ENCODE measurements at places on chromosomes 13 and 19. TPM values are rescaled to one million over a fixed set of nuclear protein-coding genes. Genes with fewer than 3 reads are reported as not detected.

The PCSK4 gene
- 5.8 TPM for polyA plus RNA-seq

The NALCN gene
- polyA plus RNA-seq: 4.5 TPM

DNA sequence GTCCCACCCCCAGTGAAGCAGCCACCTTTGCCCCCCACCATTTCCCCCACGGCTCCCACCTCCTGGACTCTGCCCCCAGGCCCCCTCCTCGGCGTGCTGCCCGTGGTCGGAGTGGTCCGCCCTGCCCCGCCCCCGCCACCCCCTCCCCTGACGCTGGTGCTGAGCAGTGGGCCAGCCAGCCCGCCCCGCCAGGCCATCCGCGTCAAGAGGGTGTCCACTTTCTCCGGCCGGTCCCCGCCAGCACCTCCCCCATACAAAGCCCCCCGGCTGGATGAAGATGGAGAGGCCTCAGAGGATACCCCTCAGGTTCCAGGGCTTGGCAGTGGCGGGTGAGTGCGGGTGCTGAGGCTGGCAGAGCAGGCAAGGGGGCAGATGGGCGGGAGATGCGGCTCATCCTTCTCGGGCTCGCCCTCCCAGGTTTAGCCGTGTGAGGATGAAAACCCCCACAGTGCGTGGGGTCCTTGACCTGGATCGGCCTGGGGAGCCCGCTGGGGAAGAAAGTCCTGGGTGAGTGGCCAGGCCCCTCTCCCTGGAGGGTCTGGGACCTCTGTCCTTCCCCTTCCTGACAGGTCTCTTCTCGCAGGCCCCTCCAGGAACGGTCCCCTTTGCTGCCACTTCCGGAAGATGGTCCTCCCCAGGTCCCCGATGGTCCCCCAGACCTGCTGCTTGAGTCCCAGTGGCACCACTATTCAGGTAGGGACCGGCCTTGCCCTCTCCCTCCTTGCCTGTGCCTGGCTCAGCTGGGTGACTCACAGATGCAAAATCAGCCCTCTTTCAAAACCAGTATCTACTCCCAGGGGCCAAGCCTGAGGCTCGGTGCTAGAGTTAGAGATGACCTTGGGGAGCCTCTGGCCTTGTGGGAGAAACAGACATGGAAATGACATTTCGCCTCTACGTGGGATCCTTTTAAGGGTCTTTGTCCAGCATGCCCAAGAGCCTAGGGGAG lies 8.8 kb downstream of the IGFLR1 start:
- H3K4me1 ChIP-seq: no peaks in the 10 kb centered on the region
- no peak for DNase-seq
- no peaks in the 10 kb centered on the region for H3K27me3 ChIP-seq
- no peak overlapping the region for H3K4me3 ChIP-seq
- peaks cover 80% of the 10 kb centered on the region for H3K36me3 ChIP-seq

DNA sequence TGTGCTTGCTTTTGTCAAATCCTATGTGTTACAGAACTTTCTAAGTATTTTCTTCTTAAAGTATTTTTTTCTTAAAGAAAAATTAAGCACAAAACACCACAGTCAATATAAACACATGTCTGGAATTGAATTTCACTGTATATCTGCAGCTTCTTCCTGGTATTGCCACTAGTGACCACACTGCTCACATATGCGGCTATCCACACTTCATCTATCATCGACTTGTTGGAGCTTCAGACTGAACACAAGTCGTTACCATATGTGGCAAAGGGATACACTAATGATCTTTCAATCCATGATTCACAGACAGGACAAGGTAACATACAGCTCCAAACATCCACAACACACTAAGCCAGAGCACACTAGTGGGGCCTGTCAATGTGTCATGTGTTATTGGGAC lies 498.4 kb upstream of the ARGLU1 start:
- H3K4me3 ChIP-seq: no peak overlapping the region
- DNase-seq: no peak
- peaks cover 13% of the 10 kb centered on the region for H3K4me1 ChIP-seq
- no peaks in the 10 kb centered on the region for H3K27me3 ChIP-seq
- no peaks in the 10 kb centered on the region for H3K36me3 ChIP-seq
- H3K27ac ChIP-seq: no peak overlapping the region

DNA sequence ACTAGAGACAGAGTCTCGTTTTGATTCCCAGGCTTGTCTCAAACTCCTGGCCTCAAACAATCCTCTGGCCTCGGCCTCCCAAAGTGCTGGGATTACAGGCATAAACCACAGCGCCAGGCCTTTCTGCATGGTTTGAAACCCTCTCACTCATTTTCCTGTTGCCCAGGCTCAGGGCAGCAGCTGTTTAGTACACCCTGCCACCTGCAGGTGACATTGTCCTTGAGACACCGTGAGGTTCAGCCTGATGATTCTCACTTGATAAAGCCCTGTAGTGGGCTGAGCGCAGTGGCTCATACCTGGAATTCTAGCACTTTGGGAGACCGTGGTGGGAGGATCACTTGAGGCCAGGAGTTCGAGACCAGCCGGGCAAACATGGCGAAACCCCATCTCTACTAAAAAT lies 12.5 kb downstream of the IL12RB1 start:
- no peak overlapping the region for H3K27ac ChIP-seq
- H3K4me1 ChIP-seq: no peaks in the 10 kb centered on the region
- peak; percentile 11 for DNase-seq
- H3K27me3 ChIP-seq: no peaks in the 10 kb centered on the region
- no peak overlapping the region for H3K4me3 ChIP-seq

- no peaks in the 10 kb centered on the region for H3K4me1 ChIP-seq
- H3K4me3 ChIP-seq: no peak overlapping the region
- no peak for DNase-seq
- no peak overlapping the region for H3K27ac ChIP-seq
- no peaks in the 10 kb centered on the region for H3K36me3 ChIP-seq
These were observed 51.3 kb upstream of the ZNF536 start for GRCh38 chr19:30320916-30321315.

- H3K4me3 ChIP-seq: no peak overlapping the region
- H3K4me1 ChIP-seq: no peaks in the 10 kb centered on the region
- H3K27me3 ChIP-seq: no peaks in the 10 kb centered on the region
- no peak for DNase-seq
These were observed 209.2 kb downstream of the KCTD12 start for GRCh38 chr13:76677043-76677442.

DNA sequence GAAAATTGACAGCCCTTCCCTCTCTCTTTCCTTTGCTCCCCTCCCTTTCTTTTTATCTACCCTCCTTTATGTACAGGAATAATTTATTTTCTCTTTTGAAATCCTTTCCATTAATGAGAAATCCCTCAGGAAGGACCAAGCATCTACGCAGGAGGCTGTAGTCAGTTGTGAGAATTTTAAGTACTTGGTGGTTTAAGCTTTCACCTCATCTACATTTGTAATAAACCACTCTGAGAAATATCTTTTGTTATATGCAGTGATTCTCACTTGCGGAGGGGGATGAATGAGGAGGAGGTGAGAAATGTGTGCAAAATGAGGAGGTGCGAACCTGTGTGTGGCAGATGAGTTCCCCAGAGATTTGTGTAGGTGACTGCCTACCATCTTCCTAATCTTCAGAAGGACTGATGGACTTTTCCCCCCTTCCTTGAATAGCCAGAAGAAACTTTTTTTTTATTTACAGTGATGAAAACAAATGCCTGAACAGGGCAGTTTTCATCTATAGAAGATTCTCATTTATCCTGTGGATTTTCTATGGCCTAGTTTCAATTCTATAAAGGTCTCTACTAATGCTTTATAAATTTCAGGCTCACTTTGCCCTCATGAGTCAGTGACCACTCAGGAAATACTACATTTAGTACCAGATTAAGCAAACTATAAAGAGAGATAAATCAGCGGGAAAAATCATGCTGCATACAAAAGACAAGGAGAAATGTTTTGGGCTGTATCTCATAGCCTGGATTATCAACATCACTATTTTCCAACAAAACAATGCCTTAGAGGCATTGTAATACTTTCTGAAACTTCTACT lies 118.3 kb downstream of the LHFPL6 start:
- H3K36me3 ChIP-seq: no peaks in the 10 kb centered on the region
- H3K27me3 ChIP-seq: no peaks in the 10 kb centered on the region
- no peak for DNase-seq
- H3K4me1 ChIP-seq: no peaks in the 10 kb centered on the region

- H3K4me1 ChIP-seq: peaks cover 5% of the 10 kb centered on the region
- H3K27ac ChIP-seq: peak overlapping the region; percentile 47
- H3K4me3 ChIP-seq: no peak overlapping the region
- no peaks in the 10 kb centered on the region for H3K36me3 ChIP-seq
- no peaks in the 10 kb centered on the region for H3K27me3 ChIP-seq
These were observed 138.4 kb downstream of the RFC3 start for GRCh38 chr13:33956346-33956745.

DNA sequence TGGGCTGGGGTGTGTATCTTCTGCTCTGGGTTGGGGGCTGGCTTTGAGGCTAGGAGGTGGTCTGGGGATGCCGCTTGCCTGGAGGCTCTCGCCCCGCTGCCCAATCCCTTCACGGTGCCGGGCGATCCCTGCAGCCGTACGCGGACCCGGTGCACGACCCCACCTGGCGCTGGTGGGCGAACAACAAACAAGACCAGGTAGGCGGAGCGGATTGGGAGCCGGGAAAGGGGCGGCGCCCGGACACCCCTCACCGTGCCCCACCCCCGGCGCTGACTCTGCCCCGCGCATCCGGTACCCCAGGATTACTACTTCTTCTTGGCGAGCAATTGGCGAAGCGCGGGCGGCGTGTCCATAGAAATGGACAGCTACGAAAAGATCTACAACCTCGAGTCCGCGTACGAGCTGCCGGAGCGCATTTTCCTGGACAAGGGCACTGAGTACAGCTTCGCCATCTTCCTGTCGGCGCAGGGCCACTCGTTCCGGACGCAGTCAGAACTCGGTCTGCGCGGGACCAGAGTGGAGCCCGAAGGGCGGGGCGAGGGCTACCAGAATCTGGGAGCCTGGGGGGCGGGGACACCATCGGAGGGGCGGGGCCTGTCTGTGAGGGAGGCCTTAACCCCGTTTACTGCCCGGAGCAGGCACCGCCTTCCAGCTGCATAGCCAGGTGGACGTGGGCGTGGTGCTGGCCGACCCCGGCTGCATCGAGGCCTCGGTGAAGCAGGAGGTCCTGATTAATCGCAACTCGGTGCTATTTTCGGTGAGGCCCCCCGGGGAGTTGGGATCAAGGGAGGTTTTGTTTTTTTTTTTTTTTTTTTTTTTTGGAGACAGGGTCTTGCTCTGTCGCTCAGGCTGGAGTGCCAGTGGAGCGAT lies 12.1 kb upstream of the PSMD8 start:
- H3K27me3 ChIP-seq: peaks cover 36% of the 10 kb centered on the region
- peak overlapping the region; percentile 85 for H3K27ac ChIP-seq
- H3K36me3 ChIP-seq: no peaks in the 10 kb centered on the region
- peak; percentile 92 for DNase-seq
- H3K4me1 ChIP-seq: peaks cover 10% of the 10 kb centered on the region

The CNN1 gene
- polyA plus RNA-seq: 6.6 TPM

The NCR1 gene
- not detected for polyA plus RNA-seq

The ADM5 gene
- 1.3 TPM for polyA plus RNA-seq

Data from SK-N-SH (cell line).